MM.1S (cell line): ENCODE measurements at places on chromosomes 11 and 22.

DNA sequence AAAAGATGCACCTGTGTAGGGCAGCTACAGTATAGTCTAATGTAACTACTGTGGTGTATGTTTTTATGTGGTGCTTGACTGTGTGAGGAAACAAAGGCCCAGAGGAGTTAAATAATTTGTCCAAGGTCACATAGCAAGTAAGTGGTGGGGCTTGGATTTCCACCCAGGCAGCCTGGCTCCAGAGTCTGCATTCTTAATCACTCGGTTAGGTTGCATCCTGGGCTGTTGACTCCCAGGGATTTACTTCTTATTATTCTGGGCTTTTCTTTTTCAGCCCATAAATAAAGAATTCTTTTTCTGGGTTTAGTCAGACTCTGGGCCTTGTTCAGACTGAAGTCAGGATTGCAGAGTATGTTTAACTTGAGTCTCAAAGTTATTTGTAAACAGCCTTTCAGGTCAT lies 82.1 kb downstream of the ARHGAP42 start:
- DNase-seq: no peak

- no peak for DNase-seq
These were observed 7.0 kb upstream of the TBC1D10A start for GRCh38 chr22:30333707-30334087.

GRCh38 chr11:28666632-28667031 lies 558.4 kb downstream of the METTL15 start:
- DNase-seq: no peak

DNA sequence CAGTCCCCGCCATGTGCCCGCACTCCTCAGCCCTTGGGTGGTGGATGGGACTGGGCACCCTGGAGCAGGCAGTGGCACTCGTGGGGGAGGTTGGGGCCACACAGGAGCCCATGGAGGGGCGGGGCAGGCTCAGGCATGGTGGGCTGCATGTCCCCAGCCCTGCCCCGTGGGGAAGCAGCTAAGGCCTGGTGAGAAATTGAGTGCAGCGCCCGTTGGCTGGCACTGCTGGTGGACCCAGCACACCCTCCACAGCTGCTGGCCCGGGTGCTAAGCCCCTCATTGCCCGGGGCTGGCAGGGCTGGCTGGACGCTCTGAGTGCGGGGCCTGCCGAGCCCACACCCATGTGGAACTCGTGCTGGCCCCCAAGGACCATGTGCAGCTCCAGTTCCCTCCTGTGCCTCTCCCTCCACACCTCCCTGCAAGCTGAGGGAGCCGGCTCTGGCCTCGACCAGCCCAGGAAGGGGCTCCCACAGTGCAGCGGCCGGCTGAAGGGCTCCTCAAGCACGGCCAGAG lies 16.1 kb downstream of the OR5B3 start:
- DNase-seq: no peak

- DNase-seq: no peak
These were observed 36.8 kb downstream of the MN1 start for GRCh38 chr22:27764722-27765236.

DNA sequence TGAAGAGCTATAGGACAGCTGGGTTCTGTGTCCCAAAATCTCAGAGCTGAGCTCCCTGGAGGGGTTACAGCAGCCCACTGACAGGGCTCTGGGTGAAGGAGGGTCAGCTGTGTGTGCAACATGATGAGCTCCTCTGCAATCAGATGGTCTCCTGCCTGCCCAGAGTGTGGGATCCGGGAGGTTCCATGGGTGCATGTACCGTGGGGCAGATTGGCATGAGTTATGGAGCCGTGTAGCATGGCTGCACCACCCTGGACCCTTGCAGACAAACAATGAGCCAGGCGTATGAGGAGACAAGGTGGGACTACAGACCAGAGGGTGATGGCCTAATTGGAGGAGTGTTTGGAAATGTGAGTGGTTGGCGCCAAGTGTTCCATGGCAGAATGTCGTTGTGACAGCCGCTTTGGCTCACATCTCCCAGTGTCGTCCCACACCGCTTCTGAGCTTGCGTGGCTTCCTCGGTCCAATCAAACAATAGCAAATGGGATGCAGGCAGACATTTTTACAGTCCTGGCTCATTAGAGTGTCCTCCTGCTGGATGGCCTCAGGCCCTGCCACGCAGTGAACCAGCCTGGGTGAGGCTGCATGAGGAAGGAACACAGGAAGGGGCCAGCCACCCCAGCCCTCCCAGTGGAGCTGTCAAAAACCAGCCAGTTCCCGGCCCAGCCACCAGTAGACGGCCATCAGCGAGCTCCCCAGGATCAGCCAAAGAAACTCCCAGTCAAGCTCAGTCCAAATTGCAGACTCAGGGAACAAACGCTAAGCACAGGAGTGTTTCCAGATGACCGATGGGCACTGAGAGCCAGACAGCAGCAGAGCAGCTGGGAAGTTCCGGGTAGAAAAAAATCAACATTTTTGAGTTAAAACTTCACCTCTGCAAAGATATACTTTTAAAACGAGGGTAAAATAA lies 1066.9 kb downstream of the BRD1 start:
- DNase-seq: no peak

GRCh38 chr11:117010808-117011540 lies 87.3 kb downstream of the SIK3 start:
- no peak for DNase-seq

- no peak for DNase-seq
These were observed 50.1 kb downstream of the AASDHPPT start for GRCh38 chr11:106127604-106128003.

GRCh38 chr11:31845331-31845730 lies 34.2 kb upstream of the PAX6 start:
- no peak for DNase-seq

DNA sequence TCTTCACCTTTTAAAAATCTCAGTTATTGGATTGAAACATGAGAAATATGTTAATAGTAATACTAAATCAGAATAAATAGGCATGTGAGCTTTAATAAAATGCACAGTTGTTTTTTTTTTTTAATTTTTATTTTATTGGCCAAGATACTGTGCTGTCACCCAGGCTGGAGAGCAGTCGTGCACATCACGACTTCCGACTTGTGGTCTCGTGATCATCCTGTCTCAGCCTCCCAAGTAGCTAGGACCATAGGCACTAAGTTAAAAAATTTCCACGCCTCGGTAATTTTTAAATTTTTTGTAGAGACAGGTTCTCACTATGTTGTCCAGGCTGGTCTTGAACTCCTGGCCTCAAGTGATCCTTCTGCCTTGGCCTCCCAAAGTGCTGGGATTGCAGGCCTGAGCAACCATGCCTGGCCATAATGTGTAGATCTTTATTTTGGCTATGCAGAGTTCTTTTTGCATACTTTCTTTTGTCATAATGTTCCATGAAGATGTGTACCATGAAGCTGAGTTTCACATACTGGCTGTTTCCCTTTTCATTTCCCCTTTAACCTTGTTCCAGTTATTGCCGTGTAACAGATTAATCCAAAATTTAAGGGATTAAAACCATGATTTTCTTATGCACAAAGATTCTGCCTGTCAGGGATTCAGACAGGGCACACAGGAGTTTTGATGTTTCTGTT lies 16.0 kb downstream of the CAPRIN1 start:
- no peak for DNase-seq

GRCh38 chr22:39727541-39727940 lies 157.0 kb downstream of the CACNA1I start:
- no peak for DNase-seq

- DNase-seq: no peak
These were observed 344.3 kb downstream of the AASDHPPT start for GRCh38 chr11:106421676-106422292.

DNA sequence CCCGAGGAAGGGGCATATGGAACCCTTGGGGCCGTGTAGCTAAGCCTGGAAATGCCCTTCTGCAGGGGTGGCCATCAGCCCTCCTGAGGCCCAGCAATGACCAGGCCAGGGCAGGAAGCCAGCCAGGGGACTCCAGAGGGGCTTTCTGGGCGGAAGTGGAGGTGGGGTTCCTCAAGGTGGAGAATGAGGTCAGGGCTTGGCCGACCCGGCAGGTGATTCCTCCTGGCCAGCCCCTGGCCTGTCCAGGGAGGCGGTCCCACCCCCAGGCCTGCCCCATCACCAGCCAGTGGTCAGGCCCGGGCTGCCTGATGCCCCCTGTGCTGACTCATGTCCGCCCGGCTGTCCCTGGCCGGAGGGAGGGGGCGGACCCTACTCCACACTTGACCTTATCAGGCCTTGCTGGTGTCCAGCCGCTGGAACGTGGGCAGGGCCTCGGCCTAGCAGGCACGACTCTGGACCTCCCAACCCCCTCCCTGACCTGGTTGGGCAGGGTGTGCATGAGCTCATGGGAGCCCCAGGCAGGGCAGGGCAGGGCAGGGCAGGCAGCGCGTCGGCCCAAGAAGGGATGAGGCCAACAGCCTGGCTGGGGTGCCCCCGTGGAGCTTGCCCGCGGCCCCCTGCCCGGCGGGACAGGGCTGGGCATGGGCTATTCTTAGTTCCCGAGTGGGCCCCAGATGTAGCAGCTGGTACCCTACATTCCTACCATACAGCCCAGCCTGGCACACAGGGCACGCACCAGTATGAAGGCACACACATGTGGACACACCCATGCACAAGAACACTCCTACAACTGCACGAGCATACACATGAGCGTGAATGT lies 35.9 kb downstream of the RPL3 start:
- no peak for DNase-seq

- no peak for DNase-seq
These were observed 230.6 kb upstream of the TENM4 start for GRCh38 chr11:79671401-79671800.

DNA sequence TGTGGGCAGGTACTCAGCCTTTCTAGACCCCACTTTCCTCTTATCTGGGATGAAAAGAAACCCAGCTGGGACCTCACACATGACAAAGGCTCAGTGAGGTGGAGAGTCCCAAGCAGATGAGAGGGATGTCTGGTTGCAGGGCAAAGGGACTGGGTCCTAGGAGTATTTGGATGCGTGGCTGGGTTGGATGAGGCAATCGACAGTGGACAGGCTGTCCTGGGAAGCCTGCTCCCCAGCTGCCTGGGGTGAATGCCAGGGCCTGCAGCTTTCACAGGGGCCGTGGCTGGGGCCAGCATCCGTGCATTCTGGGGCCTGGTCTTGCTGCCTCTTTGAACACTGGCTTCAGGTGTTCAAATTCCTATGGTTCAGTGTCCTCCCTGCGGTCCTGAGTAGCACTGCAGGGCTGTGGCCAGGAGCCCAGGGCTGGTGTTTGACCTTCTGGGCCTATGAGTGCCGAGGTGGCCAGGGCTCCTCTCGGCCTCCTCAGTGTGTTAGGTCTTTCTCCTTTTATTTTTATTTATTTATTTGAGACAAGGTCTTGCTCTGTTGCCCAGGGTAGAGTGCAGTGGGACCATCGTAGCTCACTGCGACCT lies 65.3 kb downstream of the MCM5 start:
- DNase-seq: no peak

DNA sequence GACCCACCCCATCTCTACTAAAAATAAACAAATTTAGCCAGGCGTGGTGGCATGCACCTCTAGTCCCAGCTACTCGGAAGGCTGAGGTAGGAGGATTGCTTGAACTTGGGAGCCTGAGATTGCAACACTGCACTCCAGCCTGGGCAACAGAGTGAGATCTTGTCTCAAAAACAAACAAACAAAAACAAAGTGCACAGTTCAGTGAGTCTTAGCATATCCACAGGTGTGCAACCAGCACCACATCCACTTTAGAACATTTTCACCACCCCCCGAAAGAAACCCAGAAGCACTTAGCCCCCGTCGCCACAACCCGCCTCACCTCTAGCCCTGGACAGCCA lies 27.4 kb downstream of the MB start:
- DNase-seq: no peak

- DNase-seq: no peak
These were observed 22.8 kb downstream of the BRSK2 start for GRCh38 chr11:1412377-1413095.

- no peak for DNase-seq
These were observed 22.4 kb downstream of the CPT1A start for GRCh38 chr11:68819362-68819761.

DNA sequence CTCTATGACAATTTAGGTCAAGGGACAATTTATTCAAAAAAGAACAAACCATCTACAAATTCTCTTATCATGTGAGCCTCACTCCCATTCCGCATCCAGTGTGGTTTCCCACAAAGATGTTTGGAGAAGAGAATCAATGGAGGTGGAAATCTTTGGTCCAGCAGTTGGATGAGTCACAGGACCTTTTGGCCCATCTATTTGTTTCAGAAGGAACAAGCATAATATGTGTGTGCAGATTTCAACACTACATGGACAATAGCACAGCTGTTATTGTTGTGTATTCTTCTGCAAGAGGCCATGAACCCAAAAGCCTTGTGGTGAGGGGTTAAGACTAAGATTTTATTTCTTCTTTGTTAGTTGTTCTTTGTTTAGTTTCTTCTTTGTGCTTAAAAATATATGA lies 61.6 kb downstream of the OR10A6 start:
- no peak for DNase-seq

GRCh38 chr22:47625531-47626427 lies 863.3 kb downstream of the TBC1D22A start:
- no peak for DNase-seq

- no peak for DNase-seq
These were observed 37.9 kb downstream of the PIWIL3 start for GRCh38 chr22:24736526-24737053.

DNA sequence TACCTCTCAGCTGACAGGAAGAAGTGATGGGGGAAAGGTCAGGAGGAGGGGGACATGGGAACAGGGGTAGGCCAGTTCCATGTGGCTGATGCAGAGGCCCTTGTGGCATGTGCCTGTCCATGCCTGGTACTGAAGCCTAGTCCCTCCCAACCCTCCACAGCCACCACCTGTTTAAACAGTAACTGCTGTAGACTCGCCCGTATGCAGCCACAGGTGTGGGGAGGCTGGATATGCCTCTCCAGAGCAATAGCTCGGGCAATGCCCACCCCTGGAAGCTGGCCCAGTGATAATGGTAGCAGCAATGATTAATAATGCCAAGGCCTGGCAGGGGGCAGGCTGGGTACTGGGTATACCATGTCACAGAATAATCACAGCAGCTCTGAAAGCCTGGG lies 2.3 kb downstream of the SMTN start:
- no peak for DNase-seq

DNA sequence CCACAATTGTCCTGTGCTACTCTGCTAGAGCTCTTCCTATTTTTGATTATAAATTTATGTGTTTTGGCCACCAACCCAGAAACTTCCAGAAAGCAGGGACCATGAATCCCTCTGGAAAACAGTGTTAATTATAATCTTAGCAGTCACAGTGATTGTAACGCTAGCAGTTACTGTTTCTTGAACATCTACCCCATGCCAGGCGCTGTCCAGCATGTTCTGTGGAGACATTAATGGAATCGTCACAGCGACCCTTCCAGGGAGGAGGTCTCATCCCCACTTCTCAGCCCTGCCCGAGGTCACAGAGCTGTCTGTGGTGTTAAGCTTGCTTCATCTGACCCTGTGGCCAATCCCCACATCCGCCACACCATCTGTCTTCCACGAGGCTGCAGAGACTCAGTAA lies 13.9 kb upstream of the PNPLA5 start:
- DNase-seq: no peak
